ENCODE measurements at places on chromosomes 12 and 14. TPM values are rescaled to one million over a fixed set of nuclear protein-coding genes. Genes with fewer than 3 reads are reported as not detected.

Gene TOMM20L
- not detected for total RNA-seq

Gene CLECL1
- total RNA-seq = not detected

Gene NID2
- total RNA-seq = 333 TPM

Gene ACOT6
- total RNA-seq = not detected

Gene EPS8
- 87.8 TPM for total RNA-seq

Gene DPY19L2
- total RNA-seq = 1.8 TPM

Gene CAPS2
- total RNA-seq = 6.7 TPM

Gene TMEM30B
- total RNA-seq = 0.14 TPM

Gene GLT1D1
- total RNA-seq = not detected

Gene SPTB
- total RNA-seq = 0.14 TPM

Gene FGF6
- not detected for total RNA-seq

Gene CLEC4A
- 0.28 TPM for total RNA-seq

Gene MAP1LC3B2
- total RNA-seq = 0.28 TPM

Gene RAD9B
- total RNA-seq = 0.46 TPM

Gene ERP27
- total RNA-seq = not detected

Gene BMP4
- total RNA-seq = 11.5 TPM

Gene KRT3
- not detected for total RNA-seq

Gene PPP2R5C
- total RNA-seq = 80.6 TPM

Gene BICD1
- 6.7 TPM for total RNA-seq

Gene OAS1
- total RNA-seq = 0.28 TPM

Gene CDC42BPB
- total RNA-seq = 57.6 TPM

Data from smooth muscle cell of bladder (primary cell).